ENCODE measurements at places on chromosomes 1 and 21.

DNA sequence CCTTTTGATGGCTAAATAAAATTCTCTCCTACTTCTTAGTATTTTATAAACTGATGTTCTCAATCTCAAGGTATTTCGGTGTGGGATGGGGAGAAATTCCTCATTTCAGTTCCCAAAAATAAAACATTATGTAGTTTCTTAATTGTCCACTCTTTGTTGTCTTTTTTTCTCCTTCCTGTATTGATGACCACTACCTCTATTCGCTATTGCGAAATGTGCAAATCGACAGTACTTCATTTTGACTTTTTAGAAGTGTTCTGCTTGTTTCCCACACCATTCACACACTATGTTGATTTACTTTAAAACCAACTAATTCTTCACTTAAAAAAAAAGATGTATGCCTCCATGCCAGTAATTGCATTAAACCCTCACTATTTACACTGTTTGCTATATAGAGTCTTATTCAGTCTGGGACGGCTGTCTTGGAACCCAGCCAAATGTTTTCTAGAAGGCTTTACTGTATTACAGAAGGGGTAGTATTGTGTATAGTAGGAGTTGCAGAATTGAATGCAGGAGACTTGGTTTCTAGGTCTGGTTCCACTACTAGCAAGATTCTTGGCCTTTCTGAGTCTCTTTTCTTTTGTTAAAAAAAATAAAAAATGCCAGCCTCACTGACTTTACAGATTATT lies 5.6 kb downstream of the RNF2 start:
- DNase-seq: no peak

DNA sequence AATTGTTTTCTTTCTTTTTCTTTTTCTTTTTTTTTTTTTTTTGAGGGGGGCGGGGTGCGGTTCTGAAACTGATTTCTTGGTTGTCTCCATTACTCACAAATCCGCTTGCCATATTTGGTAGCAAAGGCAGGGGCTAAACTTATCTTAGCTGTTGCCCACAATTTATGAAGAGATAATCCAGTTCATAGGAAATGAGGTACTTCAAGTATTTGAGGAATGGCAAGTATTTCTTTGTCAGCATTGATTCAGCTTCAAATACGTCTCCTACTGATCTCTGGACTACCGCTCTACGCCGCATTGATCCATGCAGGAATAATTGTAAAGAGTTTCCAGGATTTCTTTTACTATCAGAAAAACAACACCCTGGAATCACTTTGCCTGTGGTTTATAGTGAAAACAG lies 289.2 kb upstream of the DPYD start:
- DNase-seq: peak; percentile 87

DNA sequence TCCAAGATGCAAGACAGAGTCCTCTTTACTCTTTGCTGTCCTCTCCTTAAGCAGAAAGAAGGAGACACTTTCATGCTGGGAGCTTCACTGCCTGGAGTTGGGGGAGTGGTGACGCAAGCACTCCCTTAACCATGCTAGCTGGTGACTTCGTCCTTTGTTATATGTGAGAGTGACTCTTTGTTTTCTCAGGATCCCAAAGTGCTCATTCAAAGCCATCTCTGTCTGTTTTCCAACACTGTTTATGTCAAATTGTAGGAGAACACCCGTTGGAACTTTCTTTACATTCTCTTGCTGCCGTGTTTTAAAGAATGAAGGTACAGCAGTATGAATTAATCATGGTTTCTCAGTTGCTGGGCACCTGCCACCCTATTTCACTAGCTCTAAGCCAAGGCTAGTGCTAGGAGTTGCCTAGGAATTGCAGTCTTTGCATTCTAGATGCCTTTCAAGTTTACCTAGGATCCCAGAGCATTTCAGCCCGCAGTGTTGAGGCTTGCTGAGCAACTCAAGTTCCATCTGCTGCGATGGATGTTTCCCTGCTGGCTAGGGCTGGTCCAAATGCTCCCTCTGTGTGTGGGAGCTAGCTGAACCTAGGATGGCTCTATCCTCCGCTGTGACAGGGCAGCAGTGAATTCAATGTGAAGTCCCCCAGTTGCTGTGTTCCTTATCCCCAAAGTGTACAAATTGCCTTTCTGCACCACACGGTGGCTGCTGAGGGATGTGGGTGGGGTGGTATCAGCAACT lies 82.6 kb upstream of the GPR52 start:
- DNase-seq: no peak

DNA sequence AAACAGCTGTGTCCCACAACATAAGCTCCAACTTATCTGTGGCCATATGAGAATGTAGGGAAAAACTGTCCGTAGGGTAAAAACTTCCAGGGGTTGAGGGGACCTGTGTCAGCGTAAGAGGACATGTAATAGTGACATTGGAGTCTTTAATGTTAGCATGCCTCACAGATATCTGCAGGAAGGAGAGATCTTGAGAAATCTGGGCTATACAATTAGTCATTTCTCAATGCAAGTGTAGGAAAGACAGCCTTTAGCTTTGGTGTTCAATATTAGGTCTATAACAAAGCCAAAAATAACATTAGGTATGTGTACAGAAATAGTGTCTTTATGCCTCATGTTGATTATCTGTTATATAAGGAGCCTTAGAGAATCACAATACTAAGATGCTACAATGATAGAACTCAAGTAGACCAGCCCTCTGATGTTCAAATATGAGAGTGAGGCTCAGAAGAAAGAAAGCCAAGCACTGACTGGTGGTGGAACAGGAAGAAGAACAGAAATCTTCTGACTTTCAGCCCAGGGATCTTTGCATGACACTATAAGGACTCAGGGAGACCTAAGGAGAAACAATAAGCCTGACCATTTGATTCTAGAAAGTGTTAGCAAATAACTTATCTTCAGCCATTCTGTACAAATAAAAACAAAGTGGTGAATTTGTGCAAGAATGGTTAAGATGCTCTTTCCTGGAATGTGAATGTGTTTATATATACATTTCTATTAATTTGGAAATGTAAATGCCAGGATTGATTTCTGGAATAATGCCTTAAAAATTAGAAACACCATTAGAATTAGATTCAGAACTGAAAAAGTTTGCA lies 152.6 kb downstream of the ZC3H11B start:
- DNase-seq: no peak

- DNase-seq: no peak
These were observed 55.8 kb upstream of the SELENON start for GRCh38 chr1:25744140-25744581.
